DMS 273 treated with DMSO at 0.1 percent for 48 hours (cell line): ENCODE measurements at places on chromosomes 5 and 9.

DNA sequence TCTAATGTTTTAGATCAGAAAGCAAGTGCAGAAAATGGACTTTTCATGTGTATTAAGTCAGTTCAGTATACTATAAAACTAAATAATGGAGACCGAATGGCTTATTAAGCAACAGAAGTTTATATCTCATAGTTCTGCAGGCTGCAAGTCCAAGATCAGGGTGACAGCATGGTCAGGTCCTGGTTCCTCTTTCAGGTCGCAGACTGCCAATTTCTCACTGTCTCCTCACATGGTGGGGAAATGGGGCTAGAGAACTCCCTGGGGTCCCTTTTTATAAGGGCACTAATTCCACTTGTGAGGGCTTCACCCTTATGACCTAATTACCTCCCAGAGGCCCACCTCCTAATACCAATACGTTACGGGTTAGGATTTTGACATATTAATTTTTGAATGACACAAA lies 48.7 kb downstream of the RICTOR start:
- no peak for DNase-seq

DNA sequence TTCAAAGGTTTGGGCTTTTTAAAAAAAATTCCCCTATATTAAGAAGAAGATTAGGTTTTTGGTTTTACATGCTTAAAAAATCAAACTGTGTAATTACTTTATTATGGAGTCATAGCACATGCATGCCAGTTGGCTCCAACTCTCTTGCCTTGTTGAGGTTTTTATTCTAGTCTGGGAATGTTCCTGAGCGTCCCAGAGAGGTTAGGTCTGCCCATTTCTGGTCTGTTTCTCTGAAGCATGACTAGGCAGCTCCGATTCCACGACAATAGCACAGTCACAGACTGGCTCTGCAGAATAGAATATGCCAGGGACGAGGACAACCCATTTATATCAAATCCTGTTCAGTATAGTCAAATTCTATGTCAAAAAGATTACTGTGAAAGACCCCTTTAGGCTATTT lies 217.0 kb downstream of the PCSK5 start:
- no peak for DNase-seq

GRCh38 chr9:4371108-4371507 lies 71.2 kb upstream of the GLIS3 start:
- DNase-seq: no peak

- DNase-seq: no peak
Measured at GRCh38 chr5:6246820-6247437, 131.4 kb downstream of the MED10 start.

DNA sequence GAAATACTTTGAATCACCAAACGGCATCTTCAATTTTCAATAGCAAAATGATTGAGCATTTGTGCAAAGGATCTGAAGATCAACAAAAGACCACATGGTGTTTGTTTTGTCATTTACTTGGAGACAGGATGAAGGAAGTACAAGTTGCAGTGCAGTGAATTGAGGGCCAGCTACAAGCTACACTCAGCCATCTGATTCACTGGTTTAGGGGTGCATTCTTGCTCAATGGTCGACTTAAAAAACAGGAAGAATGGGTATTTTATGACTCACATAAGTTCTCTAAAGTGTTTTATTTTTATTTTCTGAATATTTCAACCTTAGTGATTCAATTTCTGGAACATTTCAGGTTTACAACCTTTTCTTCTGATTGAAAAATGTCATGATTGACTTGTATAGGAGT lies 412.1 kb upstream of the ADAMTSL1 start:
- no peak for DNase-seq

DNA sequence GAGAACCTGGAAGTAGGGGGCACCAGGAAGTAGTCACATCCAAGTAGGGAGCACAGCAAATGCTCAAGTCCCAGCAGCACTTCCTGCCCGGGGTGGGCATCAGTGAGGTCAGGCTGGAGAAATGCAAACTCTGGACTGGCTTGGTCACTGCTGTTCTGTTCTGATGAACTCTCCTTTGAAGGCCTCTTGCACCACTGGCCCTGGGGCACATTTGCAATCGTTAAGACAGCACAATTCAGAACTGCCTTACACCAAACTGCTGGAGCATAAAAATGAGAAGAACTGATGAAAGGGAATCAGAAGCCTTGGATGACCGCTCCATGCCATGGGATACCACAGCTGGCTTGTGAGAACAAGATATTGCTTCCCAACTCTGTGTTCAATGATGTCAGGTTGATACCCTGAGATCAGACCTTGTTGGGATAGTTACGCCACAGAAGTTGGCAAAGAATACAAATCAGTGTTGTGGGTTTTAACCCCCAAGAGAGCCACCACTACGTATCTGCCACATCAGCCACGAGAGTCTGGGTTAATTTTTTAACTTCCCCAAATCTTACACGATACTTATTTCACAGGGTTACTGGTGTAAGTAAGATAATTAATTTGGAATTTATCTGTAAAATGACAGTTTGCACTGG lies 42.3 kb upstream of the ZSWIM6 start:
- no peak for DNase-seq

DNA sequence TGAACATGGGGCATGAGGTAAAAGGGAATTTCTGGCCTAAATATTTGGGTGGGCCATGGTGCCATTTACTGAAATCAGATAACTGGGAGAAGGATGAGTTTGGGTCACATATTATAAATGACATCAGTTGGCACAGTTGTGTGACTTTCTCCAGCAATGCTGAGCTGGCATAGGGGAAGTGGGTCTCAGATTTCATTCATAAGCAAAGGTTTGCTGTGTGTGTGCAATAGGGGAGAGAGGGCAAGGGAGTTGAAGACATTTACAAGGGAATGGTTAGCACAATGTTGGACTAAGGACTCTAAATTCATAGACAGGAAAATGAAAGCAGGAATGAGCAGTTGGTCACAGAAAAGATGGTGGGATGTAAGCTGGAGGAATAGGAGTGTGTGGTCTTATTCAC lies 47.8 kb upstream of the KLF9 start:
- no peak for DNase-seq

DNA sequence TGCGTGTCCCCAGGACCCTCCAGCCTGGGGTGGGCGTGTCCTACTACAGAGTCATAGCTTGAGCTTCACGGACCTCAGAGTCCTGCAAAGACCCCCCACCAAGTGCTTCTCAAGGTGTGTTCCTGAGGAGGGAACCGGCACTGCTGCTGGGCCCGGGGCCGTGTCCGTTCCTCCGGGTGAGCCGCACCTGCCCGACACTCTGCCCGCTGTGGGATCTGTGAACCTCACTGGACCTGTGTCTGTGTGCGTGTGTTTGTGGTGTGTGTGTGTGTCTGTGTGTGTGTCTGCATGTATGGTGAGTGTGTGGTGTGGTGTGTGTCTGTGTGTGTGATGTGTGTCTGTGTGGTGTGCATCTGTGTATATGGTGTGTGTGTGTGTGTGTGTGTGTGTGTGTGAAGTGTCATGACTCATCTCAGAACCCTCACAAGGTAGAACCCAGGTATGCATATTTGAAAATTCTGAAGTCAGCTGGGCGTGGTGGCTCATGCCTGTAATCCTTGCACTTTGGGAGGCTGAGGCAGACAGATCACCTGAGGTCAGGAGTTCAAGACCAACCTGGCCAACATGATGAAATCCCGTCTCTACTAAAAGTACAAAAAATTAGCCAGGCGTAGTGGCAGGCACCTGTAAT lies 40.9 kb upstream of the RXRA start:
- DNase-seq: no peak

- DNase-seq: no peak
Measured at GRCh38 chr5:142644640-142645361, 41.1 kb downstream of the FGF1 start.

DNA sequence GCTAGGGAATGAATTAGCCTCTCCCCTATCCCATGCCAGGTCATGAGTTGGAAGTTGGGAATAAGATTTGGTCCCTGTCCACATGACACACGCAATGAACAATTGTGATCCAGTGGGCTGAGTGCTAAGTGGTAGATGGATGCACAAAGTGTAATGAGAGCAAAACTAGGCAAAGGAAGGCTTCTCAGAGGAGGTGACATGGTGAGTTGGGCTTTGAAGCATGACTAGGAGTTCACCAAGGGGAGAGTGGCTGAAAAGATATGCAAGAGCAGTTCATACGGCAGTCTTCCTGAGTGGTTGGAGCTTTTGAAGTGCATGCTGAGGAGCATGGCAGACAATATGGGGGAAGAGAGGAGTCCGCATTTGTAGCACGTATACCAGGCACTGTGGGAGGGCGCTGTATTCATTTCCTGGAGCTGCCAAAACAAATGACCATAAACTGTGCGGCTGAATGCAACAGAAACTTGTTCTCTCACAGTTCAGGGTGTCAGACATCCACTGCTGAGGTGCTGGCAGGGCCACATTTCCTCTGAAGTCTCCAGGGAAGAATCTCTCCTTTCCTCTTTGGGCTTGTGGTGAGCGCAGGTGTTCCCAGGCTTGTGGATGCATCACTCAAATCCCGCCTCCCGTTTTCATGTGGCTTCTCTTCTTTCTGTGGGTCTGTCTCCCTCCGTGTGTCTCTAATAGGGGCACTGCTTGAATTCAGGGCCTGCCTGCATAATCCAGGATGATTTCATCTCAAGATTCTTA lies 49.5 kb downstream of the NSG2 start:
- no peak for DNase-seq
